ENCODE measurements at places on chromosomes 7 and 10.
A peak's percentile ranks its signal among the peaks of the same experiment; 100 is the strongest.

DNA sequence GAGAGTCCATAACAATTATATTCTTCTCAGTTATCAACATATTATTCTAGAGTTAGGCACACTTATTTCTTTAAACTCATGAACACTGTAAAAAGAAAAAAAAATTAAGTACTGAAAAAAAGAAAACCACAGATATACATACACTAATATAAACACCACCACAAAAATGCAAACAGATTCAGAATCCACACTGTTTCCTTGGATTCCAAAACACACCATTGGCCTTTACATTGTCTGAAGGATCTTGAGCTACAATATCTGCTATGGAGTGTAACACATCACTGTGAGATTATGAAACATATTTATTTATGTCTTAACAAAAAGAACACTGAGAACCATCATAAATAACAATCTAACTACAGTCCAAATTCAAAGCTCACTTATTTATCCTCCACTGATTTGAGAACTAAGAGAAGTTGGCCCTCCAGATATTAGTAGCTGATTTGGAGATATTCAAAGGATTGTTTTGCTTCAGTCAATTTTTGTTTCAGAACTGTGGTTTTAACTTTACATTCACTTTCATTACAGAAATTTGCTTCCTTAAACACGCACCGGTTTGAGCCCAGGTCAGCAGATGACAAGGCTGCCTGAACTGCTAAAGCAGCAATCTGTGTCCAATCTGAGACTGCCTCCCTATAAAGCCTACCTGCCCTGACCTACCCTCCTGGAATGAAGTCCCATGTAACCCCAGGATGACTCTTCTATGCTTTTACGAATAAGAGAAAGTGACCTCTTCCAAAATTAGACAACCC is 47.0 kb upstream of the CDK1 start:
- no peak for DNase-seq

GRCh38 chr10:78634835-78635234 is 433.9 kb upstream of the ZMIZ1 start:
- DNase-seq: no peak

DNA sequence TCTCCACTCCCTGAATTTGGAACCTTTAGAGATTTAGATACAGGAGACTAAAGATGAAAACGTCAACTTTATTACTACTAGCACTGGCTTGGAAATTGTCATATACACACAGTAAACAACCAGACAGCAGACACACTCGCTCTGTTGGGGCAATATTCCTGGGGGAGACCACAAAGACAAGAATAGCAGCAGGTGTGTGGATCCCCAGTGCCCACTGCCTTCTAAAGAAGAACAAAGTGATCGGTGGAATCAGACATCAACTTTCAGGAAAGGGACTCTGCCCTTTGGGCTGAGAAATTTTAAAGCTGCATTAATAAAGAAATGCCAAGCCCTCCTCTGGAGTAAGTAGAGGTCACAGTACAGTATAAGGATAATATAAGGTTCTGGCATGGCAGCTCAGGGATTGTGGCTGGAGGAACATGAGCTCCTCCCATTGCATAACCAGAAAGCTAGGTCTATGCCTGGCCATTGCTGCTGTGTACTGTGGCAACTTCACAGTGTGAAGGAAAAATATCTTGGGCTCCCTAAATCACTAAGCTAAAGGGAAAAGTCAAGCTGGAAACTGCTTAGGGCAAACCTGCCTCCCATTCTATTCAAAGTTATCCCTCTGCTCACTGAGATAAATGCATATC is 57.1 kb upstream of the ANKRD1 start:
- no peak for DNase-seq

GRCh38 chr7:141411133-141411532 is 140.1 kb upstream of the AGK start:
- no peak for DNase-seq

- no peak for DNase-seq
Measured at GRCh38 chr7:80379034-80379982, 132.6 kb downstream of the GNAT3 start.

GRCh38 chr10:29142516-29143314 is 146.2 kb upstream of the LYZL1 start:
- no peak for DNase-seq

- no peak for DNase-seq
Measured at GRCh38 chr7:84700563-84701370, 486.1 kb downstream of the SEMA3D start.

GRCh38 chr7:33157781-33158180 is 28.4 kb downstream of the BBS9 start:
- DNase-seq: no peak

DNA sequence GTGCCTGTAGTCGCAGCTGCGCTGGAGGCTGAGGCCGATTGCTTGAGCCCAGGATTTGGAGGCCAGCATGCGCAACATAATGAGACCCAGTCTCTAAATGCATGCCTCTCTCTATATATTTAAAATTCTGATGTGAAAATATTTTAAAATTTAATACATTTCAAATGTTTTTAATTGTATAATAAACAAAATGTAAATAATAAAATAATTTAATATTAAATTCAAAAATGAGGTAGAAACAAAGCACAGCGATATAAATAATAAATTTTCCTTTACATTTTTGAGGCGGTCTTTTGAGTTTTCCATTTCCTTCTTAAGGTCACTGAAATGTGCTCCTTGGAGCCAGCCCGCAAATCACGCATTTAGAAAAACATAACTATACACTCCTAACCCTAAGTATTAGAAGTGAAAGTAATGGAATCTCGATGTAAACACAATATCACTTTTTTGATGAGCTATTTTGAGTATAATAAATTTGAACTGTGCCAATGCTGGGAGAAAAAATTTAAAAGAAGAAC is 523 bp upstream of the CDK1 start:
- DNase-seq: no peak

GRCh38 chr7:32273297-32273696 is 203.1 kb upstream of the PDE1C start:
- no peak for DNase-seq

DNA sequence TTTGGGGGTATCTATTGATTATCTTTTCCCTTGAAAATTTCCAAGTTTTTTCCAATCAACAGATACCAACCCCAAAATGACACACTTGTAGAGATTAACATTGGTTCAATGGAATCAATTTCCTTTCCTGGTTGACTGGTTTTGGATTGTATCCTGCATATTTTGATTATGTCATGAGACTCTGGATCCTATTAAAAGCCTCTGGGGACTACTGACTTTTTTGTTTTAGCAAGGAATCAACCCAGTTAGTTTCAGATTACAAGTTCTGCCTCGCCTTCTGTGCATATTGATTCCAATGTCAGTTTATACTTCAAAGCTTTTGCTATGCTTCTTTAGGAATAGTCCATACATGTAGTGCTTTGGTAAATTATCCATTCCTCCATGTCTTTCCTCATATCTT is 29.2 kb downstream of the COPG2 start:
- DNase-seq: no peak

DNA sequence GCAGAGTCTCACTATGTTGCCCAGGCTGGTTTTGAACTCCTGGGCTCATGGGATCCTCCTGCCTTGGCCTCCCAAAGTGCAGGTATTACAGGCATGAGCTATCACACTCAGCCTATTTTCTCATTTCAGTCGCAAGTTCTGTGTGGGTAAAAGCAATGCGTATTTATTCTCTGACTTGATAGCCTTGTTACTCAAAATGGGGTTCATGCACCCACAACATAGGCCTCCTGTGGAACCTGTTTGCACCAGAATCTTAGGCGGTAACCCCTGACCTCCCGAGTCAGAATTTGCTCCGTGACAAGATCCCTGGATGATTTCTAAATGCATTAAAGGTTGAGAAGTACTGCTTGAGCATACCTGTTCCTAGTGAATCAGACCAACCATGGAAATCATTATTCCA is 7.3 kb downstream of the IL2RA start:
- no peak for DNase-seq

DNA sequence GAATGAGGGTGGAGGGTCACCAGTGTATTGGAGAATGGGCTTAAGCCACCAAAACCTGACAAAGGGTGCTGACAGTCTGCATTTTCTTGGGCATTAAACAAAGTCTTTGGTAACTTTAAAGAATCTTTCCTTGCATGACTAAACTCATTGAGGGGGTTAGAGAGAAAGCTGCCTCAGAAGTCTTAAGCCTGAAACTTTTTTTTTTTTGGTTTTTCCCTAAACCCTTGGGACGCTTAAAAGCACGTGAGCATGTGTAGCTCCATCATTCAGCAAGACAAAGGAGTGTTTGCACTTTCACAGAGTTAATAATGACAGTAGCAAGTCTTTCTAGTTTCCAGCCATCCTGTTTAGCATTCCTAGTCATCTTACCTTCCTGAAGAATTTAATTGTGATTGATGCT is 110.7 kb downstream of the LRMDA start:
- no peak for DNase-seq

DNA sequence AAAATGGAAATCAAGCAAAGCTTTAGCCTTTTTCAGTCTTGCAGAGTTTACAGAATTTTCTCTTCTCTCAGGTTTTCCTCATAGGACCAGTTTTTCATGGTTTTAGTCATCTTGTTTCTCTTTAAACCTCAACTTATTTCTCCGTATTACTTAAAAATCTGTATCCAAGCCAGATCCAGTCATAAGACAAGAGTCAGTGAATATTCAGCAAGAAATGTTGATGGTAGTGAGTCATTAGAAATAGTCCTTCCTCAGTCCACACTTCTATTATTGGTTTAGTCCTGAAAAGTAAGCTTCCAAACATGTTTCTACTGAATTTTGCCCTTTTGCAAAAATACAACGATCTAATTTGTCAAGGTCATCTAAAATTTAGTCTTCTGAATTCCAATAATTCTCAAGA is 107.0 kb downstream of the VIM start:
- no peak for DNase-seq

DNA sequence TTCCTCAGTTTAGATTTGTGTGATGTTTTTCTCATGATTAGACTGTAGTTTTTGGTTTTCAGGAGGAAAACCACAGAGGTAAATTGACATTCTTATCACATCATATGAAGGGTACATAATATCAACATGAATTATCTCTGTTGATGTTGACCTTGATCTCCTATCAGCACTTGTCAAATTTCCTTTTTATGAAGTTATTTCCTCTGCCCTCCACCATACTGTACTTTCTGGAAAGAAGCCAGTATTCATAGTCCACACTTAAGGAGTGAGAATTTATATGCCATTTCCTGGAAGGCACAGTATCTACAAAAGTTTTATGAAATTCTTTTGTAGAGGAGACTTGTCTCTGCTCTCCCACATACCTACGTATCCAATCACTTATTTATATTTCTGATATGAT is 807.2 kb upstream of the MBL2 start:
- no peak for DNase-seq

- DNase-seq: no peak
Measured at GRCh38 chr10:132395704-132396493, 1.1 kb upstream of the PWWP2B start.

GRCh38 chr7:30785786-30786185 is 14.6 kb downstream of the MINDY4 start:
- no peak for DNase-seq

DNA sequence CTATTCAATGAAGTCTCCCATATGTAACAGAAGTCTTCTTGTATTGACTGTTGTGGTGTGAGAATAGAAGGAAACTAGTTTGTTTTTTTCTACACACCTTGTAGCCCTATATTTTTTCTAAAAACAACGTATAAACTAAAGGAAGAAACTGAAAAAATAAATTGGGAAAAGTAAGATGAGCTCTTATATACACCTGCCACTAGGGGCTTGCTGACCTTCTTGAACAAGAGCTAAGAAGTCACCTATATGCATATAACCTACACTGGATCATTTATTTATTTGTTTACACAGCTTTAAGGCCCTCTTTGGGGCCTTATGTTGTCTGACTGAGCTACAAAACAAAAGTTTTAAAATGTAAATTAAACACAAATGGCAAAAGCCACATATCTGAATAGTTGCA is 383.0 kb downstream of the HPSE2 start:
- no peak for DNase-seq

GRCh38 chr7:88218836-88219605 is 817 bp downstream of the SRI start:
- DNase-seq: peak; percentile 9

DNA sequence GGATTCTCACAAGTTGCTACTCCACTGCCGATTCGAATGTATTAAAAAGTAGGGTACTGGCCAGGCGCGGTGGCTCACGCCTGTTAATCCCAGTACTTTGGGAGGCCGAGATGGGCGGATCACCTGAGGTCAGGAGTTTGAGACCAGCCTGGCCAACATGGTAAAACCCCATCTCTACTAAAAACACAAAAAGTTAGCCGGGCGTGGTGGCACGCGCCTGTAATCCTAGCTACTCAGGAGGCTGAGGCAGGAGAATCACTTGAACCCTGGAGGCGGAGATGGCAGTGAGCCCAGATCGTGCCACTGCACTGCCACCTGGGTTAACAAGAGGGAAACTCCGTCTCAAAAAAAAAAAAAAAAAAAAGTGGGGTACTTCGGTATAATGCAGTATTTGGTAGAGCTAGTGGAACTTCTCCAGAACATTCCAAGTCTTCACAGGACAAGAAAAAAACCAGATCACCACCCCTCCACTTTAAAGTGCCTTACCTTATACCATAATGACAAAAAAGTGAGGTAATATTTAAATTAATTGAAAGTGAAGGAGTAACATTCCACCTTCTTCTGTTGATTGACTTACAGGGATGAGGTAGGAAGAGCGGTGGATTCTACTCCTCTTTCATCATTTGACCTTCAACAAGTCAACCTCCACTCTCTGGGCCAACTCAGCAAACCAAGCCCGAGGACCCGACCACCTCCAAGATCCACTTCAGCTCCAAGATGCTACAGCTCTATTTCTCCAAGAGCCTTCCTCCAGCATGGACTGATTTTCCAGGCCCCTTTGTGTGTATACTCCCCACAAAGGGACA is 2.0 kb downstream of the BAZ1B start:
- DNase-seq: no peak

DNA sequence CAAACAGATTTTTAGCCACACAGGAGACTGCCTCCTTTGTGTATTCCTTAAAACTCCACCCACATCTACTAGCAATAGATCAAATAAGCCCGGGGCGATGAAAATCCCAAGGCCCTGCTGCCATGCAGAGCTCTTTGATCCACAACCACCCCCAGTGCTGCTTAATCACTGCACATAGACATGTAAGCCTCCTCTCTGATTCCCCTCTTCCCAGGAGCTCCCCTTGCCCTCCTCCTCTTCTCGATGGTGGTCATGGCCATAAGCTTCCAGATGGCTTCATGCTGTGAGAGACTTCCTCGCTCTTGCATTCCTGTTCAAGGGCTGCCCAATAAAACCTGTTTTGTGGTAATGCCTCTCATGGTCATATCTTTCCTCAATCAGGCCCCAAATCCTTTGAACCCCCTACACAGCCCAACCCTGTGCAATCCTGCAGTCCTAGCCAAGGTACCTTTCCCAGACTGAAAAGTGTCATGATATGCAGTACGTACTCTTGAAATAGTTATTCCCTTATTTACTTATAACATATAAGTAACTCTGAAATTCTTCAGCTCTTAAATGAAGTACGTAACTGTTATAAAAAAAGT is 158.5 kb downstream of the CACNA2D1 start:
- DNase-seq: no peak

All from stimulated activated CD8-positive, alpha-beta memory T cell treated with anti-CD3 and anti-CD28 coated beads, Interleukin-12 subunit alpha, Interleukin-12 subunit beta, amount 100 ng/mL, for 4 hours (primary cell).